Stimulated activated CD8-positive, alpha-beta memory T cell treated with anti-CD3 and anti-CD28 coated beads, Interleukin-7, amount 100 ng/mL, for 4 hours (primary cell): ENCODE measurements at places on chromosomes 5 and 9.

- no peak for DNase-seq
These were observed 9.7 kb upstream of the IPPK start for GRCh38 chr9:92679413-92680165.

DNA sequence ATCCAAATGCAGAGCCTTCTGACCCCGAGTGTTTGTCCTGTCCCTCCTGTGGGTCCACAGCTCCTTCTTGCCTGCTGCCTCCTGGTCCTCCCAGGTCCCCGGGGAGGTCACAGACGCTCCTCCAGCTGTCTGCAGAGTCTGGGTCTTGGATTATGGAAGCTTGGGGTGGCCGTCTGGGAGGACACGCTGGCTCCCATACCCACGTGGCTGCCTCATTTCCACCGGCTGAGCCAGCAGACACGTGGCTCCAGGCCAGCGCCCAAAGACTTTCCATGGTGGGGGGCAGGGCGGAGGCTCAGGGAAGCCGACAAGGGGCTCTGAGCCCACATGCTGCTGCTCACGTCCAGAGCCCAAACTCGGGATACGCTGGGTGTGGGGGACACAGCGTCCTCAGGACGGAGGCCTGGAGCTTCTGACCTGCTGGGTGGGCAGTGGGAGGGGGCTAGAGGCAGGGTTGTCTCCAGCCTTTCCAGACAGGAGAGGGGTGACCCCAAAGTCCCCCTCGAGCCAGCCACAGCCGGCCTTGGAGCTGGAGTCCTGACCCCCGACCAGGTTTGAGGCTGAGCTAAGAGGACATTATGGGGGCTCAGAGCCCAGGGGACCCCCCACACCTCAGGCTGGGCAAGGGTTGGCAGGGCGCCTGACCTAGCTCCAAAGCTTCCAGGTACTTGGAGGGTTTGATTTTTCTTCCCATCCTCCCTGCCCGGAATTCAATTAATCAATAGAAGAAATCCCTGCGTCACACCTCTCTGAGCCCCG, 24.2 kb upstream of the RNU6ATAC start:
- no peak for DNase-seq

GRCh38 chr5:159030357-159030756, 69.4 kb downstream of the EBF1 start:
- DNase-seq, result no peak

GRCh38 chr9:80242022-80242421, 670.3 kb downstream of the TLE4 start:
- DNase-seq, result no peak

GRCh38 chr9:110659891-110660541, 8.6 kb upstream of the MUSK start:
- DNase-seq, result no peak

DNA sequence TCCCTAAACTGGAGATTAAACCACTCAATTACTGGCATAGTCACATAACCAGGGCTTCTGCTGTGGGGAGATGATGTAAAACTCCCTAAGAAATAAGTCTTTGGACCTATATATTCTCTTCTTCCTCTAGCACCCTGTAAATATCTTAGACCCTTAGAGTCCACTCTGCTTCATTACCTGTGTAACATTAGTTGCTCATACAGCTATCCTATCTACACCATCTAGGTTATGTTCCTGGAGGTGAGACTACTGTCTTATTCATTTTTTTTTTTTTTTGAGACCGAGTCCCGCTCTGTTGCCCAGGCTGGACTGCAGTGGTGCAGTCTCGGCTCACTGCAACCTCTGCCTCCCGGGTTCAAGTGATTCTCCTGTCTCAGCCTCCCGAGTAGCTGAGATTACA, 9.6 kb upstream of the TICAM2 start:
- DNase-seq, result no peak
